ENCODE measurements at places on chromosomes 2 and 18.

DNA sequence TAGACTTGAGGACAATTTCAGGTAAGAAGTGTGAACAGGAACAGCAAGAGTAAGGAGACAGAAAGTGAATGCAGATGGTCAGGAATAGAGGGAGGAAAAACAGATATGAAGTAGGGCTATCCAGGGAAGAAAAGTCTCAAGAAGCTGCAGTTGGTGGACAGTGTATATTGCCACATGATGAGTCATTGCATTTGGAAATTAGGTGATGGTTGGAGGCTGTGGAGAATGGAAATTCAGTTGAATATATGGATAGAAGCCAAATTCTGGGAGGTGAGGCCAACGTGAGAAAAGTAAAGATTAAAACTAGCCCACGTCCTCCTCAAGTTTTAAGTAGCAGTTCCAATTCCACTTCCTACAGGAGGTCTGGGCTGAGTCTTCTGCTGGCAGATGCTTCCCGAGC lies 158.4 kb downstream of the UBE2E3 start:
- no peak for DNase-seq

DNA sequence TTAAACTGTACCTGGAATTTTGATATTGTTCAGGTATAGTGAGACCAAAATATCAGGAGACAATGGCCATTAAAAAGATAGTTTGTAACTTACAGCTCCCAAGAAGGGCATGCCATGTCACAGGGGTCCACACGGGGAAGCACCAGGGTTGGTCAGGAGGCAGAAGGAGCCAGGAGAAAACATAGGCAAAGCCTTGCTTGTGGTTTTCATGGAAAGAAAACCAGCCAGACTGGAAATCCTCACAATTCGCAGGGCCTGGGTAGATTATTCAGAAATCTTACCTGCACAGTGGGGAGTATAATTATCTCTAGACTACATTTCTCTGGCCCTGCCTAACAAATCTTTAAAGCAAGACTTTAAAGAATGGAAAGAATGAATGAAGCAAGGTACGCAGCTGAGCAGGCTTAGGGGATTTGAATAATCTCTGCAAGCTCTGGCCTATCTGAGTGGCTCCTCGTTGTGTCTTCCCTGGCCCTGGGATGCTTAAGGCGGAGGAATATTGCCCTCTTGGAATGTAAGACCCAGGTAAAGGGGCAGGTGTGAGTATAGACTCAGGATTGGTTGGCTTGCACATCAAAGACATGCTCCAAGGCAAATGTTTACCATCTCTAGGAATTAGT lies 66.9 kb upstream of the CDC42EP3 start:
- no peak for DNase-seq

DNA sequence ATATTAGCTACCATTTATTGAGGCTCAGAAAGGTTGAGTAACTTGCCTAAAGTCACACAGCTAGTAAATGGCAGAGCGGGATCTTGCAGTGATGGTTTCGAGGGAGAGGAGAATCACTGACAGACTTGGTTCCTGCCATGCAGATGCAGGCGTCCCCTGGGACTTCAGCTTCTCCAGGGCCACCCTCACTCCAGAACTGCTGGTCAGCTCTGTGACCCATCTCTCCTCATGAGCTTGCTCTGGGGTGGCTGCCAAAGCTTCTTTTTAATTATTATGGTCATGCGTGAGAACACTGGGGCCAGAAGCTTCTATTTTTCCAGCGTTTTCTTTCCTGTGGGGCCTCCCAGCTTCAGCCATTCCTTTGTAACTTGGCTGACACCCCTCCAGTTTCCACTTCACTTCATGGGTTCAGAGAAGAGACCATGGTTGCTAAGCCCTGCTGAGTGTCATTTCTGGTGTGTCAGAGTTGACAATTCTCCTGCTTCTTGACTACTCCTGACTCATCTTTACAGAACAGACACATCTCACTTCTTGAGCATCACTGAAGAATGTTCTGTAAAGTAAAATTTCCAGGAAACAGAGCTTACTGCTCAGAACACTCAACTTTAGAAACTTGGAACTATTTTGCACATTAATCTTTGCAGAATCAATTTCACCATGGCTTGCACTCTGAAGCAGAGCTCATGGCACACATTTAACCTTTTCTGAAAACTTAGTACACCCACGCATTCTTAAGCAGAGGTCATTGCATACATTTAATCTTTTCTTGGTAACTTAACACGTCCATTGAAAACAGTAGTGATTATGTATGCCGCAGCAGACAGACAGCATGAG lies 70.4 kb downstream of the IL1R2 start:
- DNase-seq: no peak

DNA sequence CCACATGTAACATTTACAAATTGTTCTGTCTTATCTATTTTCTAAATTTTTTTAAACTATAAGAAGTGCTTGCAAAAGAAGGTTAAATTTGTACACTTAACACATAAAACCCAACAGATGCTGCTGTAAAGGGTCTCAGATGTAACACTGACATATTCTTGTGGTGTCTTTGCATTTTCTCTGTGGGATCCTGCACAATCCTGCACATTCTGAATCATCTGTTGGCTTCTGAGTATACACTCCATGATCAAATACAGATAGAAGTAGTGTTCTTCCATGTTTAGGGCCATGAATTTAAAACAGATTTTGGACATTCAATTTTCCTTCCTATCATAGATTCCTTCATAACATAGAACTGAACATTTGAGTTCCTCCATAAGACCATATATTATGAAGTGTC lies 89.0 kb downstream of the SPRED2 start:
- DNase-seq: no peak

- DNase-seq: no peak
Observed at GRCh38 chr2:120632796-120633646, 102.6 kb upstream of the GLI2 start.

GRCh38 chr2:201137505-201138400 lies 21.8 kb downstream of the CFLAR start:
- DNase-seq: no peak

DNA sequence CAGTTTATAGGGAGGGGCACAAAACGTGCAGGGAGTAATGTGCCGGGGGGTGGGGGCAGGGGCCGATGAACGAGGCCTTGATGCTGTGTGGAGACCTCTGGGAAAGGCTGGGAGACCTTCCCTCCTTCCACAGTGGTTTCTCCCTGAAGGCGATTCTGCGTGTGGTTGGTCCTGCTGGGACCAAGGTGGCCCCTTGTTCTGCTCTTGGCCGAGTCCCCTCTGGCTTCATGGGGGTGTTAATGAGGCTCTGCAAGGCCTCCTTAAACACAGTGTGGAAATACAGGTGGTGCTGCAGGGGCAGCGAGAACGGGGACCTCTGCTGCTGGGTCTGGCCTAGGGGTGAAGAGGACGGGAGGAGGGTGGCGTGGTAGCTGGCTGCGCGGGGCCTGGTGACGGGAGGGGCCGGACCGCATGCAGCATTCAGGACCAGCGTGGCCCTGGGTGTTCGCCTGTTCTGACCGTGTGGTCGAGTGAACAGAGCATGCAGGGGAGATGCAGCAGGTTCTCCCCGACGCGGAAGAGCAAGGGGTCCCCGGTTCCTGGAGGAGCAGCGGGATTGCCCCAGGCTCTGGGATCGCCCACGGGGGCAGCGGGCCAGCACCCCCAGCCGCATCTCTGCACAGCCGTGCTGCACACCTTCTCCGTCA lies 42.1 kb upstream of the KCNG2 start:
- no peak for DNase-seq

DNA sequence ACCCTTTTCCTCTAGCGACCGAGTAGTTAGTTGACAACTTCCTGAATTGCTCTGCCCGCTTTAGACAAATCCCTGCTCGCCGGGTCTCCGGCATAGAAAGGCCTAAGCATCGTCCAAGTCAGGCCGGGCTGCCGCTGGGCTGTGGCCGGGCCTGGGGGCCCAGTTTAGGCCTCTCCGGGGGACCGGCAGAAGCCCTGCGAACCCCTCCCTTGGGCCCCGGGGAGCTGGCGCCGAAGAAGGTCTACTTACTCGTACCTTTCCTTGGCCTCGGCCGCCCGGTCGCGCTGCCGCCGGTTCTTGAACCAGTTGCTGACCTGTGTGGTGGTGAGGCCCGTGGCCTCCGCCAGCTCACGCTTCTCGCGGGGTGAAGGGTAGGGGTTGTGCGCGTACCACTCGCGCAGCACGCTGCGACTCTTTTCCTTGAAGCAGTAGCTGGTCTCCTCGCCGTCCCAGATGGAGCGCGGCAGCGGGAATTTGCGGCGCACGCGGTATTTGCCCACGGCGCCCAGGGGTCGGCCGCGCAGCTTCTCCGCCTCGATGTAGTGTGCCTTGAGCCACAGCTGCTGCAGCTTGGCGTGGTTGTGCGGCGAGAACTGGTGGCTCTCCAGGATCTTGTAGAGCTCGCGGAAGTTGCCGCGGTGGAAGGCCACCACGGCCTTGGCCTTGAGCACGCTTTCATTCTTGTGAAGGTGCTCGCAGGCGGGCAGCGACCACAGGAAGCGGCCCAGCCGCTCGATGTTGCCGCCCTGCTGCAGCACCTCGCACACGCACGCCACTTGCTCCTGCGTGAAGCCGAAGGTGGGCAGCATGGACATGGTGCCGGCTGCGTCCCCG lies 739 bp downstream of the SIX2 start:
- no peak for DNase-seq

GRCh38 chr2:109395494-109396201 lies 218.1 kb downstream of the SEPTIN10 start:
- no peak for DNase-seq

- DNase-seq: no peak
Observed at GRCh38 chr2:53403792-53404413, 363.7 kb upstream of the CHAC2 start.

- no peak for DNase-seq
Observed at GRCh38 chr2:192013211-192013610, 166.3 kb upstream of the CAVIN2 start.

Data from C1 segment of cervical spinal cord (tissue), 14 donors.